ENCODE measurements at places on chromosomes 16 and 17. TPM values are rescaled to one million over a fixed set of nuclear protein-coding genes. Genes with fewer than 3 reads are reported as not detected.

GRCh38 chr17:37674511-37674910, 31.3 kb upstream of the DDX52 start:
- no peaks in the 10 kb centered on the region for H3K27me3 ChIP-seq
- H3K36me3 ChIP-seq = peaks cover 1% of the 10 kb centered on the region
- H3K4me1 ChIP-seq = peaks cover 16% of the 10 kb centered on the region
- no peak overlapping the region for H3K4me3 ChIP-seq

SDK2 gene
- 38.5 TPM for total RNA-seq

HOXB3 gene
- total RNA-seq = 0.18 TPM

DNA sequence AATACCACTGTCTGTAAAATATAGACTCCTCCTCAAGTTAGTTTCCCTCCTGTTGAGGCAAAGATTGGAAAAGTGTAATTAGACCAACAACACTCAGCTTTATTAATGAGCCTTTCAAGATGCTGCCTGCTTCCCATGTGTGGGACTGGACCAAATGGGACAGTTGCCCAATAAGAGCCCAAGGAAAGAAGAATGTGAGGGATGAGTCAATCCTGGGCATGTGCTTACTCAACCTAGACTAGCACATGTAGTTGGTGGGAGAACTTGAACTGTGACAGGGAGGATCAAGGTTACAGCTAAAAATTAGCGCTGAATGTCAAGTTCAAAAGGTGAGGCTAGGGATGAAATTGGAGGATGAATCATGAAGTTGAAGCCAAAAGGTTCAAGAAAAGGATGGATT, 435.5 kb downstream of the CA10 start:
- no peak overlapping the region for H3K4me3 ChIP-seq
- no peaks in the 10 kb centered on the region for H3K27me3 ChIP-seq
- no peaks in the 10 kb centered on the region for H3K36me3 ChIP-seq
- peaks cover 26% of the 10 kb centered on the region for H3K4me1 ChIP-seq
- H3K27ac ChIP-seq = no peak overlapping the region

TCF25 gene
- total RNA-seq = 212 TPM

DNA sequence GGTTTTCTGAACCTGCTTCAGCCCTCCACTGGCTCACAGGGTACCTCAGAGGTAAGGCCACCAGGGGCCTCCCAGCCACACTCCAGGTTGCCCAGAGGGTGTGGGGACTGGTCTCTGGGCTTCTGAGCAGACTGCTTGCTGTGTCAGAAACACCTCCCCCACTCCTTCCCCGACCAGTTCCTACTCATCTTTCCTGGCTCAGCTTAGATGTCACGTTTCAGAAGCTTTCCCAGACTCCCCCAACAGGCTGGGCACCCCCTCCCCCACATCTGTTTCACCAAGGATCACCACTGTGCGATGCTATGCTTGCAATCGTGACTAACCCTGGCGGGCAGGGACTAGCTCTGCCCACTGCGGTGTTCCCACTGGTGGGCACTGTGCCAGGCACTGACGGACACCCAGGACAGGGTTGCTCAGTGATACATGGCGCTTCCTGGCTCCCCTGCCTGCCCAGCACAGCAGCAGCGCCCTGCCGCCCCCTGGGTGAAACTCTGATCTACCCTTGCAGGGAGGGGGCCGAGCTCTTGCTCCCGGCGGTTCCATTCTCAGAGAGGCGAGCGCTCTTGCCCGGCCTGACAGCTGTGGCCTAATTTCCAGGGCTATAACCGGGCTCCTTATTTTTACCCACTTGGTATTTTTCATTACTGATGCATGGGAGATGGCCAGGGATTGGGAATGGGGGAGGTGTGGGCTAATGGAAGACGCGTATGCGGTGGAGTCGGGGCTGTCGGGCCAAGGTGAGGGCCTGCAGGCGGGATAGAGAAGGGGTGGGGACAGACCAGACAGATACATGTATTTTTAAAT, 29.4 kb upstream of the MTSS2 start:
- DNase-seq = peak; percentile 99
- peaks cover 11% of the 10 kb centered on the region for H3K36me3 ChIP-seq
- H3K4me3 ChIP-seq = peak overlapping the region; percentile 52

DNA sequence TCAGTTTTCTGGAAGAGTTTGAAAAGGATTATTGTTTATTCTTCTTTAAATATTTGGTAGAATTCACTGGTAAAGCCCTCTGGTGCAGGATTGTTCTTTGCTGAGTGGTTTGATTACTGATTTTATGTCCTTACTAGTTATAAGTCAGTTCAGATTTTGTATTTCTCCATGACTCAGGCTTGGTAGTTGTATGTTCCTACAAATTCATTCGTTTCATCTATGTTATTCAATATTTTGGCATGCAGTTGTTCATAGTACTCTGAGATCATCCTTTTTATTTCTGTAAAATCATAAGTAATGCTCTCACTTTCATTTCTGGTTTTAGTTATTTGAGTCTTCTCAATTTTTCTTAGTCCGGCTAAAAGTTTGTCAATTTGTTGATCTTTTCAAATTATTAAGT, 58.1 kb upstream of the CRYM start:
- H3K4me3 ChIP-seq = no peak overlapping the region
- no peak for DNase-seq
- peaks cover 4% of the 10 kb centered on the region for H3K27me3 ChIP-seq
- peaks cover 17% of the 10 kb centered on the region for H3K36me3 ChIP-seq
- no peaks in the 10 kb centered on the region for H3K4me1 ChIP-seq

CFDP1 gene
- 45.3 TPM for total RNA-seq

- H3K36me3 ChIP-seq = no peaks in the 10 kb centered on the region
- H3K4me1 ChIP-seq = peaks cover 19% of the 10 kb centered on the region
- H3K4me3 ChIP-seq = no peak overlapping the region
- DNase-seq = peak; percentile 72
- no peaks in the 10 kb centered on the region for H3K27me3 ChIP-seq
These were observed 11.3 kb downstream of the TBX2 start for GRCh38 chr17:61411011-61411260.

ZNF385C gene
- total RNA-seq = 0.07 TPM

GRCh38 chr16:52076801-52077201, 470.1 kb downstream of the TOX3 start:
- no peaks in the 10 kb centered on the region for H3K4me1 ChIP-seq
- no peak for DNase-seq
- no peaks in the 10 kb centered on the region for H3K27me3 ChIP-seq
- H3K27ac ChIP-seq = no peak overlapping the region
- no peak overlapping the region for H3K4me3 ChIP-seq

PRDM7 gene
- not detected for total RNA-seq

- no peaks in the 10 kb centered on the region for H3K27me3 ChIP-seq
- DNase-seq = no peak
- peak overlapping the region; percentile 44 for H3K4me3 ChIP-seq
- H3K27ac ChIP-seq = peak overlapping the region; percentile 97
These were observed 6.0 kb downstream of the LYRM1 start for GRCh38 chr16:20906341-20907255.

- H3K4me1 ChIP-seq = peaks cover 15% of the 10 kb centered on the region
- H3K4me3 ChIP-seq = no peak overlapping the region
- no peak overlapping the region for H3K27ac ChIP-seq
- no peak for DNase-seq
- no peaks in the 10 kb centered on the region for H3K27me3 ChIP-seq
- H3K36me3 ChIP-seq = no peaks in the 10 kb centered on the region
These were observed 213.1 kb downstream of the FOXL1 start for GRCh38 chr16:86791287-86792035.

Data from chondrocyte (in vitro differentiated cells).